ENCODE measurements at places on chromosomes 11 and 22.

DNA sequence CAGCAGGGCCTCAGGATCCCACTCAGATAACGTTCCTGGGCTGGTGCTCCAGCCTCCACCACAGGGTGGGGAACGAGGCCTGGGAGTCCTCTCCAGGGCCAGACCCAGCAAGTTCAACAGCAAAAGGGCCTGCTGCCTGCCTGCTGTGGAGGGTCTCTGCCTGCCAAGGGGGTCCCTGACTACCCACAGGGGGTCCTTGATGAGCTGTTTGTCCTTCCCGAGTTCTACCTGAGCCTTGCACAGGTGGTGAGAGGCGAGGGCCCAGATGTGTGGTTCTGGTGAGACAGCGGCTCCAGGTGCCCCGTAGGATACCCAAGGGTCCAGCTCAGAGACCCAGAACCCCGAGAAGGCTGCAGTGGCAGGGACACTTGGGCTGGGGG, 4.4 kb downstream of the DUSP8 start:
- no peak for DNase-seq

DNA sequence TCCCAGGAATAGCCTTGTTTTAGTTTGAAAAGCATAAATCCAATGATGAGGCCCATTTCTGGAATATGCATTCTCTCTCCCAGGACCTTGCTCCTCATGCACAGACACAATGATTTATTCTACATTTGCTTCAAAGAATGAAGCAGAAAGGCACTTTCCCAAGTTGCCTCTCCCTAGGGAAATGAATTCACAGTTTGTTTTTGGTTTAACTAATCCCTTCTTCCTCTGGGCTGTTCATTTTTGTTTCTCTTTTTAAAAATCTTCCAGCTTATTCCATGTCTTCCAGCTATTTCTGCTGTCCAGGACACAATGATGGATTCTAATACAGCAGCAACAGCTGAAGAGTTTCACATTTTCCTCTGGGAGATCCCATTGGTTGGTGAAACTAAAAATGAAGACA, 1529.2 kb upstream of the TENM4 start:
- DNase-seq, result no peak

GRCh38 chr22:24834845-24835570, 29.0 kb downstream of the SGSM1 start:
- DNase-seq, result no peak

GRCh38 chr11:1335264-1335810, 25.9 kb upstream of the TOLLIP start:
- no peak for DNase-seq

- DNase-seq, result no peak
These were observed 1.1 kb upstream of the IFITM10 start for GRCh38 chr11:1751531-1751921.

GRCh38 chr11:123211149-123211852, 16.3 kb upstream of the CLMP start:
- DNase-seq, result no peak

Measured in AG04449 (cell line).